Smooth muscle cell of the brain vasculature (primary cell): ENCODE measurements at places on chromosomes 7 and 10.
A peak's percentile ranks its signal among the peaks of the same experiment; 100 is the strongest.

DNA sequence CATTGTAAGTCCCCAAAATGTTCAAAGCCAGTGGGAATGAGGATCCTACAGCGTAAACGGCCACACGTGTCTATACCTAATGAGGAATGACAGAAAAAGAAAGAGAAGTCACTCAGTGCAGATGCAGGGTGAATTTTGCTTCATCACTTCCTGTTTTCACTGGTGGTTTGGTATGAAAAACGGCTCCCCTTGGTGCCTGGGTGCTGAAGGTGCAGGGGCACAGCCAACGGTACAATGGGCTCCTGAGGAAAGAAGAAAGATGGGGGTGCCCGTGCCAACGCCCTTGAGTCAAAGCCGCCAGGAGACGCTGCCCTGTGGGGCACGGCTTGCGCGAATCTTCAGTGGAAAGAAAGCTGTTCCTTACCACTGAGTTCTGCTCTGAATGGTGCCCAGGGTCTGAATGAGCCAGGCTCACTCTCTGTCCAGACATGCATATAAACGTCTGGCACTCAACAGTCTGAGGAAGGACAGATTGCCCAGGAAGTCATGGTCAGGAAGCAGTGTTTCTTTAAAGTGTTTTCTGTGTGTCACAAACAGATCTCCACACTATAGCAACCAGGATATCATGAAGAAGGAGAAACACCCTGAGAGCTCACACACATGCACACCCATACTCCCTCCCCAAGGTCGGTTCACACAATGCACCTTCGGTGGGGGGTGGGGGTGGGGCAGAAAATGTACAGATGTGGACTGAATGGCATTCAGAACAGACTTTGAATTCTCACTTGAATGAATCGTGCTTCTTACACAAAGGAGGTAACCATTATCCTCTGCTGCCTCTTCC, 105.8 kb downstream of the ELMO1 start:
- no peak for DNase-seq

DNA sequence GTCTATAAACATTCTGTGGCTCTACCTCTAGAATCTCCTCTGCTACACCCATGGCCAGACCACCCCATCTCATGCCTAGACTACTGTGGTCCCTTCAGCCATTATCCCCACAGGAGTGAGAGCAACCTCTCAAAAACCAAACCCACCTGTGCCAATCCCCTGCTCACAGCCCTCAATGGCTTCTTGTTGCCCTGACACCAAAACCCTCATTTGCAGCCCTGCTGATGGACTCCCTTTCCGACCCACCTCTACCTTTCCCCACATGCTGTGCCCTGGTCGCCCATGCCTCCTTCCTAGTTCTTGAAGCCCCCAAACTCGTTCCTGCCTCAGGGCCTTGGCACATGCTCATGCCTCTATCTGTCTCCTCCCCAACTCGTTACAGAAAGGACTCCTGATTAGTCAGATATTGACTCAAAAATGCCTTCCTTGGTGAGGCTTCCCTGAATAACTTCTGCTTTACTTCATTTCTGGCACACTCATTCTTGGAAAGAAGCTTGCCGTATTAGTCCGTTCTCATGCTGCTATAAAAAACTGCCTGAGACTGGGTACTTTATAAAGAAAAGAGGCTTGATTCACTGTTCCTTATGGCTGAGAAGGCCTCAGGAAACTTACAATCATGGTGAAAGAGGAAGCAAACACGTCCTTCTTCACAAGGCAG, 104.2 kb downstream of the TEX36 start:
- no peak for DNase-seq

DNA sequence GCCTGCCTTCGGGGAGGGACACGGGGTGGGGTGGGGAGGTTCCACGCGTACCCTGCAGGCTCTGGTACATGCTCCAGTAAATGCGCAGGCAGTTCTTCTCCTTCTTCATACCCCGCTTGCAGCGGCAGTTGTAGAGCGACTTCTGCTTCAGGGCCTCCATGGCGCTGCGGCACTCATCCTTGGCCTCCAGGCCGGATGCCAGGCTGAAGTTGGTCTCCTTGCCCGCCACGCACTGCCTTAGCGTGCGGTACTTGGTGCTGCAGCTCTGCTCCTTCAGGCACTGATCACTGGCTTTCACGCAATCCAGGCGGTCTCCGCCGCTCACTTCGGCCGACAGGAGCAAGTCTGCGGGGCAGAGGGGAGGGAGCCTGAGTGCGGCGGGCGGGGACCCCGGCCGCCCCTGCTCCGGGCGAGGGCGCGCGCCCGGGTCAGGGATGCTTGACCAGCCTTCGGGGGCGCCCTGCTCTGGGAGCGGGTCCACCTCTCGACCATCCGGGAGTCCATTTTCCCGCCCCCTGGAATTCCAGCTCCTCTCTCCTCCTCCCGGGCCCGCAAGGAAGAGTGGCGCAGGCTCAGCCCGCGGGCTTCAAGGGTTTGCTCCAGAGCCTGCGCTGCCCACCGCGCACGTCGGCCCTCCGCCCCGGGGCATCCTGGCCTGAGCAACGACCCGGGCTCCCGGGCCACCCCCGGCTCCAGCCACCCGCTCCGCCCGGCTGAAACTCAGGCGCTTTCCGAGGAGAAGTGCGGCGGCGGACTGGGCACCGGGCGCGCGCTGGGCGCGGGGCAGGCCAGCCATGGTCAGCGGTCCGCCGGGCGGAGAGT, 2.0 kb downstream of the GFRA1 start:
- no peak for DNase-seq

DNA sequence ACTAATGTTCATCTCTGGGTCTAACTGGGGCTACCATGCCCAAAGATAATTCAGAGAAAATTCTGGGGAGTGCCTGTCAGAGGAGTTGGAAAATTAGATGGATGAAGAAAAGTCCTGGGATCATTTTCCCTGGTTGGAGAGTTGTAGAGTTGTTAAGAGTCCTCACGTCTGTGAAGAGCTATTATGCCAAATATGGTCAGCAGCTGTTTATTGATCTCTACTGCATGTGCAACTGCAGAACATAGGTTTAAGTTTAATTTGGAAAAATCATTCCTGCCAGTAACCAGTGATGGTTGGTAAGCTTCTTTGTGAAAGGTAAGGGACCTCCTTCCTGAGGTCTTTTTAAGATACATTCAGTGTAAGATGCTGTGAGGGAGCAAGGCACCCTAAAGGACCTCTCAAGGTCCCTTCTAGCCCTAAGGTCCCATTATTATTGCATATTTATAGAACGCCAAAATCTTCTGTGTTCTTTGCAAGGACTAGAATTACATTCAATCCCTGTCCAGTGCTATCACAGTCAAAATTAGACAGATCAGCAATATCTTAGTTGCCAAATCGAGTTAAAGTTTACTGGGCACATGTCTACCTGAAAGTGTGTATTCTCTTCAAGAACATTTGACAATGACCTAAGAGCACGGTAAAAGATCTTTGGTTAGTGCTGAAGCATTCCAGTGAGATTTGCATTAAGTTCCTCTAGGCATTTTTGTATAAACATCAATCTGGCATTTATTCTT, 62.7 kb downstream of the VTI1A start:
- DNase-seq: no peak

GRCh38 chr10:124453960-124454610, 4.2 kb upstream of the NKX1-2 start:
- DNase-seq: no peak

DNA sequence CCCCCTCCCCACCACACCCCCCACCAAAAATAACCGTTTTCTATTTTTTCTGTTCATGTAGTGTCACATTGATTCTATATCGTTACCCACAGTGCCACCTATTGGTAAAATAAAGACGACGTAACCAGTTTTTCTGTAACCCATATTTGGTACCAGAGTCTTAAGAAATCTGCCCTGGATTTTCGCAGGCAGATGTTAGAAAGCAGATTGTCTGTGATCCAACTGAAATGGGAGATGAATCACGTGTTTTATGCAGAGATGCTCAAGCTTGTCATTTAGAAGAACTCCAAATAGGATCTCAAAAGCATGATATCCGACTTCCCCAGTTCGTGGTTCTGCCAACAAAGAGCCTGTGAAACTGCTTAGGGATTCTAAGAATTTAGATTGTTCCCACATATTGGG, 261.1 kb upstream of the CSTF2T start:
- DNase-seq: no peak

GRCh38 chr7:45435846-45436245, 138.3 kb upstream of the ADCY1 start:
- DNase-seq: peak; percentile 7

DNA sequence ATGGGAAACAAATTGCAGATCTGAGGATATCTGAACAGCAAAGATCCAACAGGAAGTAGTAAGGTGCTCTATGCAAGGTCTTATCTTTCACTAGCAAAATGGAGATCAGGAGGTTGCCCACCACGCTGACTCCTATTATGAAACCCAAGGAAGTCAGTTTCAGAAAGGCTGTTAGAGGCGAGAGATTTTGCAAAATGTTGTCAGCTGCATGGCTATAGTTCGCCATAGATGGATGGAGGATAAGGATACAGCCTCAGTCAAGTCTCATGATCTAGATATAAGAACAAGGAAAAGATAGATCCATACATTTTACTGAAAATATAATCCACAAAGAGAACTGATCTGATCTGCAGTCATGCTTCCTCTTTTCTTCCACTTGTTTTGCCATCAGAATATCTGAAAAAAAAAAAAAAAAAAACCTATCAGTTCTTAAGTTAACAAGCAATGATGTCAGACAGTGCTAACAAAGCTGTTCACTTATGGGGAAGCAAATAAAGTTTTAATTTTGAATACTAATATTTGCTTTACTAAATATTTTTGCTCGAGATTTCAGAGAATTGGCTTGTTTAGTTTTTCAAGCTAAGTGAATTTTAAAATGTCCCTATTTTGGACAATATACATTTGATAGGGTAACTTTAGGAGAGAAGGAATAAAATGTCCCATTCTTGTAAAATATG, 2.0 kb downstream of the GPR85 start:
- DNase-seq: no peak

- DNase-seq: no peak
Observed at GRCh38 chr7:41136551-41136950, 566.3 kb downstream of the INHBA start.

DNA sequence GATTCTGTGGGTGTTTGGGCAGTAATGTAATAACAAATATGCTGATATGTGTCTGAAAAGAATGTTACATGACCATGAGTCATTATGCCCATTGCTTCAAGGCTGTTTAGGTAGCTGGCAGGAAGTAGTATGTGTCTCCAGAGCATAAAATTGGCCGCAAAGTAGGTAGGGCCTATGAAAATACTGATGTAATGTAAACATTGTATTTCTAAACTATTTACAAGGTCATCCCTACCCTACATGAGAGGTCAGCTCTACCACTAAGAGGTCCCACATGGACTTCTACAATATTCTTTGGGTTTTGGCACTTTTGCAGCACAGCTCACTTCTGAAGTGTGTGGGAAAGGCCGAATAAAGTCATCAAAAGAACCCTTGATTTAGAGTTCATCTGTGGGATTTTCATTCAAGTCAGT, 301.9 kb downstream of the AHR start:
- peak; percentile 84 for DNase-seq

DNA sequence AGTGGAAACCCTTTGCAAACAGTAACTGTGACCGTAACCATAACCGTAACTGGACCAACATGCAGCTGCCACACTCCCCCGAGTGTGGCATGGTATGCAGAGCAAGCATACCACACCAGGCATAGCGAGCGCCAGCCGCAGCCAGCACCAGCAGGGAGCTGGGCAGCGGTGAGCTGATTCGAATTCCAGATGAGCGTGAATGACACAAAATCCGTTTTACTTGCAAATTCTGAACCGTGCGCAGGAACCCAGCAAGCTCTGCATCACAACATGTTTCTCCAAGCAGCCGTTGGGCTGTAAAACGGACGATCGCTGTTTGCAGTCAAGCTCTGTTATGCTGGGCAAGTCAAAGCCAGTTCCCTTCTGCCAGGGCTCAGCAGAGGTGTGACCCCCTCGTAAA, 111.1 kb downstream of the OAT start:
- no peak for DNase-seq
